Activated CD4-positive, alpha-beta memory T cell treated with anti-CD3 and anti-CD28 coated beads for 36 hours (primary cell): ENCODE measurements at places on chromosomes 3 and 15. TPM values are rescaled to one million over a fixed set of nuclear protein-coding genes. Genes with fewer than 3 reads are reported as not detected.
A peak's percentile ranks its signal among the peaks of the same experiment; 100 is the strongest.

GRCh38 chr3:122235147-122235546 is 51.7 kb downstream of the CASR start:
- H3K4me3 ChIP-seq, result no peak overlapping the region
- no peaks in the 10 kb centered on the region for H3K36me3 ChIP-seq
- peaks cover 10% of the 10 kb centered on the region for H3K27me3 ChIP-seq

DNA sequence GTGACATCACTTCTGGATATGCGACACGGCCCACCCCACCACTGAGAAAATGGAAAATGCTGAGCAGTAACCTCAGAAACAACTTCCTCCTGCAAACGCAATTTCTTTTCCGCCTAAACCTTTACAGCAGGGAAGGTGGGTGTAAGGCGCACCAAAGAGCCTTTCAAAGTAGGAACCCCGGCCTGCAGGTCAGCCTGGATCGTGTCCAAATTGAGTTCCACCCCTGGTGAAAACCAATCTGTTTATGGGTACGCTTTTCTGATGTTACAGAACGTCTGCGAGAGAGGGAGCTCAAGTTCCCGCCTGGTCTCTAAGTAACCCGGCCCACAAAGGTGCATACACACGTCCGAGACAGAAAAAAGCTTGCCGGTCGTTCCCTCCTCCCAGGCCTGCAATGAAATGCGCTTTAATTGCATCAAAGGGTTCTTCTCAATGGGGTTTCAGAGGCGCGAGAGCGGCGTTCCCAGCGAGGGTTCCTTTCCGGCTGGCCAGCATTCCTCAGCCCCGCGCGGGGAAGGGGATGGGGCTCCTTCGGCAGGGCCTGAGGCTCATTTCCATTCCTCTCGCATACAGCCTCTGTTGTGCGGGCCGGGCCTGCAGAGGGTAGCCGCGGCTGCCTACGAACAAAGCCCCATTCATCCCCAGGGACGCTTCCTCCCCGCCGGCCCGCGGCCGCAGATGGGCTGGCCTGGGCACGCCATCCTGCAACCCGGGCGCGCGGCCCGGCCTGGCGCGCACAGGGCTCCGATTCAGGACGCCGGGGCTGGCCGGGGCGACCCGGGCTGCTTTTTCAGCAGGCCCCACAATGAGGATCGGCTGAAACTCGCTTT is 138.1 kb downstream of the TMCO5A start:
- DNase-seq, result peak; percentile 48
- H3K36me3 ChIP-seq, result no peaks in the 10 kb centered on the region
- peaks cover 27% of the 10 kb centered on the region for H3K4me1 ChIP-seq
- no peak overlapping the region for H3K27ac ChIP-seq

DNA sequence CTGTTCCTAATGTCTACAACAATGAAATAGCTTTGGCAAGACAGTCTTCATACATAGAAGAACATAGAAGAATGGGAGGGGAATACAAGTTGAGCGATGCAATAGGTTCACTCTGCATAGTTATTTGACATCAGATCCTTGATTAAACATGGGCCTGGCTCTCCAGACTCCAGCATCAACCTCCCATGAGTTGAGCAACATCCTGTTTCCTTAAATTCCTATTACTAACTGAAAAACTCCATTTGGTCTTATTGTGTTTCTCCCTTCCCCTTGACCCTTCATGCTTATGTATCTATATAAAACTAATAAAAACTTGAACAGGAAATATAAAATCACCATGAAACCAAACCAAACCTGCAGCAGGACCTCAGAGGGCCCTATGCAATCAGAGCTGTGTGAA is 304.5 kb upstream of the SATB1 start:
- no peak for DNase-seq
- no peak overlapping the region for H3K4me3 ChIP-seq
- no peaks in the 10 kb centered on the region for H3K27me3 ChIP-seq
- peaks cover 76% of the 10 kb centered on the region for H3K4me1 ChIP-seq
- H3K27ac ChIP-seq, result peak overlapping the region; percentile 9
- peaks cover 15% of the 10 kb centered on the region for H3K36me3 ChIP-seq

DNA sequence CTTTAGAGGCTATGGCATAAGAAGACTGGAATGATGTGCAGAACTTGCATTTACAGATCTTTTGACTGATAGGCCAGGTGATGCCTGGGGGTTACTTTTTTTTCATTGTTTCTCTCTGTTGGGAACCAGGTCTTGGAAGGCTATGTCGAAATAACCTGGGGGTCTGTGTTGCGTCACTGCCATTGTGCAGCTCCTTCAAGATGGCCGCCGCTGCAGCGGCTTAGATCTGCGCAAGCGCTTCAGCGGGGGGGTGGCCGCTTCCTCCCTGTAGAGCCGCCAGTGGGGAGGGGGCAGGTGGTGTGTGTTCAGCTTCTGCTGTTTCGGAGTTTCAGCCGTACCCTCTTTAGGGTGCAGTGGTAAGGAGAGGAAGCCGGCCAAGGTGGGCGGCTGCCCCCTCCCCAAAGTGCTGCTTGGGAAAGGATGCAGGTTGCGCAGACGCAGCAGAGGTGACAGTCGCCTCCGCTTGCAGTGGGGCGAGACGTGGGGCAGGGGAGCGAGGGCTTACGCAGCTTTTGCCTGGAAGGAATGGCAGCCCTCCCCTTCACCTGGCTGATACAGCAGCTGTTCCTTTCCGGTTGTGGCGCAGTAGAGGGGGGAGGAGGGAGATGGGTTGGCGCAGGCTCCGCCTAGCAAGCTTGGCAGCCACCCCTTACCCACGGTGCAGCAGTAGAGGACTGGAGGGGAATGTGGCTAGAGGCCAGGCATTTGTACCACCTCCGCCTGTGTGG is 1.5 kb downstream of the SNRPN start:
- H3K36me3 ChIP-seq, result peaks cover 19% of the 10 kb centered on the region
- peak; percentile 82 for DNase-seq
- H3K27me3 ChIP-seq, result peaks cover 1% of the 10 kb centered on the region
- peaks cover 13% of the 10 kb centered on the region for H3K4me1 ChIP-seq
- H3K27ac ChIP-seq, result peak overlapping the region; percentile 96

DNA sequence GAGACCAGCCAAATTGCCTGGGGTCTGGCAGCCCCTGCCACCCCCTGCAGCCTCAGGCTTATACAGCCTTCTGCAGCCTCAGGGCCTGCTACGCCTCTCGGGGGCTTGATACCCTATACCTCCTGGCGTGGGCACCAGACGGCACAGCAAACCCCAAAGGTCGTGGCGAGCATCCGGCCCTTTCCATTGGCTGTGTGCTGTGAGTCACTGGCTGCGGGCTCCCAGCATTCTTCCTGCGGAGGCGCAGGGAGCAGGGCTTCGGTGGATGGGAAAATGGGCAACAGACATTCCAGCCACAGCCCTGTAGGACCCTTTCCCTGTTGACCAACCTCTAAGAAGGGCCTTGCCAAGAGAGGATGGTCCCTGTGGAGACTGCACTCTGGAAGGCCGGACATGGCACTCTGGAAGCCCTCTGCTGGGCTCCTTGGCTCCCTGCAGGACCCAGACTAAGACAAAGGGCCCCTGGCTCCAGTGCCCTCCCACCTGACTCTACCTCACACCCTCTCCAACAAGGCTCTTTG is 59.6 kb downstream of the ITGA11 start:
- H3K27ac ChIP-seq, result no peak overlapping the region
- H3K4me3 ChIP-seq, result no peak overlapping the region
- H3K36me3 ChIP-seq, result no peaks in the 10 kb centered on the region

DNA sequence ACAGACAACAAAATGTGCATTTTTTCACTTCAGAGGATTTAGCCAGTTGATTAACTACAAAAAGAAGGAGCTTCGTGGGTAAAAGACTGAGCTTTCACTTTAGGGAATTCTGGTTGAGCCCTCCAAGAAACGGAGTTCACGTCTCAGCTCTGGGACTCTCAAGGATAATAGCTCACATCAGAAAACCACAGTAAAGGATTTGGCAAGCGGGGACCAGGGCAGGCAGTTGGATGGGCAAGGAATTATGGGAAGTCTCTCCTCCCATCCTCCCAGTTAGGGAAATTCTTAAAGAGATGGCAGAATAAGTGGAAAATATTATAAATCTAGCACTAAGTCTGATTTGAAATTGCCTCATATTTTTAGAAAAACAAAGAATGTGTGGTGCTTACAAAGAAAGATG is 188.3 kb upstream of the EOMES start:
- no peaks in the 10 kb centered on the region for H3K27me3 ChIP-seq
- no peaks in the 10 kb centered on the region for H3K36me3 ChIP-seq
- no peak overlapping the region for H3K27ac ChIP-seq

SKOR1 gene
- 0.12 TPM for total RNA-seq

THBS1 gene
- total RNA-seq, result 1.8 TPM

GRCh38 chr3:133940536-133940935 is 44.9 kb upstream of the RAB6B start:
- DNase-seq, result no peak
- H3K36me3 ChIP-seq, result no peaks in the 10 kb centered on the region
- H3K27ac ChIP-seq, result no peak overlapping the region
- peaks cover 11% of the 10 kb centered on the region for H3K4me1 ChIP-seq
- H3K4me3 ChIP-seq, result no peak overlapping the region
- H3K27me3 ChIP-seq, result peaks cover 8% of the 10 kb centered on the region

DNA sequence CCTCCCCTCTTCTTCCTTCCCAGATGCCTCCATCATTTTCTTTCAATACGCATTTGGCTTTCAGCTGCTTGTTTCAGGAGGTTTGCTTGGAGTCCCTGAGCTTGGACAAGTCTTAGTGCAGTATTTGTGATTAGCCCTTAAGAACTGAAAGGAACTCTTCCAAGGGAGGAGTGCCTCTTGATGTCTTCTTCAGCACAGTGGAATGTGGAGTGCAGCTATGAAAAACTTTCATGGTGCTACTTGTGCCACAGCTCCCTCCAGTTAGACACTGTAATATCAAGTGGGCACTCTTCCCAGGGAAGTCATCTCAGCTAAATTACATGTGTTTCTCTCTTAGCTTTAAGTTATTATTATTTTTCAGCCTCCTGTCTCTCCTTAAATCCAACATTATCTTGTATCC is 173.1 kb downstream of the NECTIN3 start:
- peaks cover 4% of the 10 kb centered on the region for H3K36me3 ChIP-seq
- no peak for DNase-seq
- H3K27ac ChIP-seq, result no peak overlapping the region
- H3K4me3 ChIP-seq, result no peak overlapping the region
- H3K4me1 ChIP-seq, result peaks cover 2% of the 10 kb centered on the region

GRCh38 chr15:65060641-65061397 is 7.0 kb downstream of the RASL12 start:
- peaks cover 8% of the 10 kb centered on the region for H3K27me3 ChIP-seq
- H3K4me3 ChIP-seq, result no peak overlapping the region
- H3K36me3 ChIP-seq, result no peaks in the 10 kb centered on the region
- no peak for DNase-seq
- H3K4me1 ChIP-seq, result no peaks in the 10 kb centered on the region
